ENCODE measurements at places on chromosomes 2 and 18.

DNA sequence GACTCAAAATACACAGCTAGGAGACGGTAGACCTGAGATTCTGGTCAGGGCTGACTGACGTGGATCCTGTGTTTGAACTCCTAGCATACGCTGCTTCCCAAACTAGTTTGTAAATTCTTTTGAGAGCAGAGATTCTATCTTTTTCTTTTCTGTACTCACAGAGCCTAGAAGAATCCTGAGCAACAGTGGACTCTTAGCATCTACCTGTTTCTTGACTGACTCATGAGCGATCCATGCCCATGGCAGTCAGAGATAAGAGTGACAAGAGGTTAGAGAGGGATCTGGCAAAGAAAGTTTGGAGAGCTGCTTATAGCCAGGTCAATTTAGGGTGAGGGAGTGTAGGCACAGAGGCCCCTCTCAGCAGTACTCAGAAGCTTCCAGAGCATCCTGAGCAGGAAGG is 41.1 kb upstream of the PPP1CB start:
- no peak for DNase-seq

DNA sequence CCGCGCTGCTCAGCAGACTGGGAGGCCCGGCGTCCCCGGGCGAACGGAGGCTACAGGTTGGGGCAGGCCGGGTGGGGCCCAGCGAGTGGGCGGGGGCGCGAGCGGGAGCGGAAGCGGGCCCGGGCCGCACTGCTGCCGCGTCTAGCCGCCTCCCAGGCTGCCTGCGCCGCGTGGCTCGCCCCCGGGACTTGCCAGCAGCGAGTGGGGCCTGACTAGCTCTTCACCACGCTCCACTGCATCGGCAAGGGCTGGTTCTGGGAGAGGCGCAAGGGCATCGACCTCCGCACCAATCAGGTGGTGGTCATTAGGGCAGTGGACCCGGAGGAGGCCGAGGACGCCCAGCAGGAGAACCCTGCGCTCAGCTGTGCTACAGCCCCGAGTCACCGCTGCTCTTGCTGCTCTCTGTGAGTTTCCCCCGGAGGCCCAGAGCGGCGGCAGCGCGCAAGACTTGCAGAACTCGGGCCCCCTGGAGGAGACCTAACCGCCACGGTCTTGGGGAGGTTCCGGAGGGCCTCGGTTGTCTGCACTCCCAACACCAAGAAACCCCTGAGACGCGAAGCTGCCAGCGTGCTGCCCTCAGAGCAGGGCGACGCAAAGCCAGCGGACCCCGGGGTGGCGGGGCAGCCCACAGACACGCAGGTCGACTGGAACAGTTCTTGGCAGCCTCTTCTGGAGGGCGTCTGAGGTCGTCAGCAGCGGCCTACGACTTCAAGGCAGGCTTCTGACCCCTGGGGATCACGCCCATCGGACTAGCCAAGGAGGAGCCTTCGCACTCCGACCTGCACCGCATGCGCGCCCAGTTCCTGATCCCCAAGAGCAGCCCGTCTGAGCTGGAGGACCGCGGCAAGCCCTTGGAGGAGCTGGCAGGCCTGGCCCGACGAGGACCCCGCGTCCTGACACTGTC is 27.2 kb upstream of the PTPN2 start:
- DNase-seq, result no peak

DNA sequence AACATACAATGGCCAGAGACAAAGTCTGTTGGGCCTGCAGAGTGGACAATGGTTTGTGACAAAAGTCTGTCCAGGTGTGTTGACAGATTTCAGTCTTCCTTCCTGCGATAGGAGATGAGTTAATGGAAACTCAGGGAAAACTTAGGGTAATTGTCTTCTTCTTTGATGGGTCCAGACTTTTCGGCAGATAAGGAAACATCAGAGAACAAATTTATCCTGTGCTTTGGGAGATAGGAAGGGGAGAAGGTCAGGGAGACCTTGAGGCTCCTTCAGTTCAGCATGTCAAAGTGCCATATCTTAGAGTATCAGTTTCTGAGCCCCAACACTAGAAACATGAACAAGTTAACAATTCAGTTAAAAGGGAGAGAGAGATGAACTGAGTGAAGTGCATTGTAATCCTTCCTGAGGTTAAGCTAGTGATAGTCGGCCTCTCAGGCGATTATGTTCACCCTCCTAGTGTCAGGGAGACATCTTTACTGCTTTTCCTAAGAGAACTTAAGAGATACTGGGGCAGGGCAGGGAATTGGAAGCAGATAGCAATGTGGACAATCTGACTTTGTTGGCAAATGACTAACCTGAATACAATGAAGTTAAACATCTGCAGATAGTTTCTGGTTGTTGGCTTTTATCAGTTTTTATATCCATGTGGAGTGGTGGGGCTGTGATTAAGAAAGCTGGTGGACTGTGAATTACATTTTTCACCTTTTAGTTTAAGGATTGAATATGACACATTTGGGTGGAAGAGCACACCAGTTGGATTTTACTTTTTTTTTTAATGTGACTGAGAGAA is 248.8 kb upstream of the FN1 start:
- no peak for DNase-seq

- DNase-seq, result no peak
These were observed 57.2 kb downstream of the HS6ST1 start for GRCh38 chr2:128261245-128262128.

DNA sequence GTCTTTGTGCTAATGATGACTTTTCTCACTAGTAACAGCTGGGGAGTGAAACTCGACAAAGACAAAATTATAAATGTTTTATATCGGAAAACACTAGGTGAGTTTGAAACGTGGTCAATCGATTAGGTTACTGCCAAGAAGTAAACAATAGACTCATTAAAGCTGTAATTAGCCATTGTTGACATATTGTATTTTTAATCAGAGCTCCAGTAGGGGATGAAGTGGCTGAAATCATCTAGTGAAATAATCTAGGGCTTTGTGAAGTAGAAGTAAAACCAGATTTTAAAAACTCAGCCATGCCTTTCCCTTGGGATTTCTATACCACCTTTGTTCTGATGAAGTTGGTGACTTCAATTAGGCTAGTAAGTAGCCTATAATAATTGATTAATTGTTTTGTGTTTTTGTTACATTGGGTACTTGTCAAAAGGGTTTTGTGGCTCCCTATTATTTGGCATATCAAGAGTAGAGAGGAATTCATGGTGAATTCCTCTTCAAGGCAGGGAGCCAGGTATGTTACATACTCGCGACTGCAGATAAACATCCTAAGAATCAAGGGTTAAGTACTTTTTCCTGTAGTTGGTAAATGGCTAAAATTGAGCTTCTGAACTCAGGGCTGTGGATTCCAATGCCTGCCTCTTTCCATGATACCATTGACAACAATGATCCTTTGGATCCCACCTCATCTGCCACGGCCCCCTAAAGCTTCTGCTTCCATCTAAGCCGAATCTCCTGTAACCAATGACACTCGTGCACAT is 31.6 kb downstream of the RAB27B start:
- no peak for DNase-seq

Data from urinary bladder (tissue), 4 donors.